NCI-H187 treated with DMSO at 0.1 percent for 48 hours (cell line): ENCODE measurements at places on chromosomes 13 and 19.

DNA sequence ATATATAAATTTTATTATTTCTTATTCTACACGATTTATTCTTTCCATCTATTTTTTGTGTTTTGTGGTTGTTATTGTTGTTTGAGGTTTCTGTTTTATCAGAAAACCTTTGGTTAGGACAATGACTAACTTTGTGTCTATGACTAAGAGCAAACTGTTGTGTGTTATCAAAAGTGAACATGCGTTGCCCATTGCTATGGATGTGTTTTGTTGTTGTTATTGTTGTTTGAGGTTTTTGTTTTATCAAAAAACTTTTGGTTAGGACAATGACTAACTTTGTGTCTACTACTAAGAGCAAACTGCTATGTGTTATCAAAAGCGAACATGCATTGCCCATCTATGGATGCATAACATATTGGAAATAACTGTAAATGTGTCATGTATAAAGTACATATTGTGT, 692.3 kb downstream of the SLITRK1 start:
- no peak for DNase-seq

DNA sequence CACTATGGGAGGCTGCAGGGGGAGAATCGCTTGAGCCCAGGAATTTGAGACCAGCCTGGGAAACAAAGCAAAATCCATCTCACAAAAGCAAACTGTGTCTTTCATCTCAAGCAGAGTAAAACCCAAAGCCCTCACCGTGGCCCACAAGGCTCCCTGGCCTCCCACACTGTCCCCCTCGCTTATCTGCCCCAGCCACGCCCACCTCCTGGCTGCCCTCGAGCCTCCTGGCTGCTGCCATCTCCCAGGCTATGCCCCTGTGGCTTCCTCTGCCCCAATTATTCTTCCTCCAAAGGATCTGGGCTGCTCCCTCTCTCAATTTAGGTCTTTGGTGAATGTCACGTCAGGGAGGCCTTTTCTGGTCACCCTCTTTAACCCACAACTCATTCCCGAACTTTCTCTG, 3.6 kb downstream of the RABAC1 start:
- DNase-seq: no peak

DNA sequence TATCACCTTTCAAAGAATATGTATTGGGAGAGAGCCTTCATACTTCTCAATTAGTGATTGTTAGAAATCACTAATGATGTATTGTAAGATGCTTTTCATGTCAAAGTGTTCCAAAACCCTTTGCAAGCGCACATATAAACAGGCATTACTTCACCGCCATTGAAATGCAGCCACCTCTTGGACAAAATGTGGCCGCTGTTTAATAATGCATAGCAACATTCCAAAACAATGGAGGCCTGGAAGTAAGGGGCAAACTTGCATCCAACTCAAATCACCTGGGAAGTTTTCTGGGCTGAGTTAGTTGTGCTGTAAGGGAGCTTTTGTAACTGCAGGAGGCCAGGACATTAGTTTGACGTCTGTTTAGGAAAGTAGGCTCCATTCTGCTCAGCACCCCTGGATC, 438.1 kb downstream of the FGF9 start:
- DNase-seq: no peak

- DNase-seq: no peak
These were observed 13.6 kb upstream of the FCHO1 start for GRCh38 chr19:17737690-17738153.

GRCh38 chr13:109160887-109161669, 531.7 kb downstream of the MYO16 start:
- no peak for DNase-seq

GRCh38 chr19:4508698-4509097, 9.6 kb downstream of the PLIN4 start:
- DNase-seq: no peak

- no peak for DNase-seq
These were observed 2.7 kb downstream of the PNMA8C start for GRCh38 chr19:46426035-46426505.

- DNase-seq: no peak
These were observed 235.2 kb downstream of the KCNRG start for GRCh38 chr13:50250401-50250800.

DNA sequence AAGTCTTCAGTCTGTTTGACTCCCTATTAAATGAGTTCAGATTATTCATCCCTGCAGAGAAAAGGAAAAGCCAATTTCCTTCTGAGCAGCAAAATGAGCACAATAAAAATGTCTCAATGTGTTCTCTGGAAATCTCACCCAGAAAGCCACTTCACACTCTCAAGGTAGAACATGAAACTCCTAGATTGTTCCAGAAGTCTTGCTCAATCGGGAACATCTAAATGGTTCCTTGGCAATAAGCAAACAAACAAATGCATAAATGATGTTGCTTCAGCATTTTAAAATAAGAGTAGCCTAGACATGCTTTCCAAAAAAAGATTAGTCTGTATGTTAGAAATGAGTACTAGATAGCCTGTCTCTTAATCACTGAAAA, 59.7 kb upstream of the TNFRSF19 start:
- no peak for DNase-seq

DNA sequence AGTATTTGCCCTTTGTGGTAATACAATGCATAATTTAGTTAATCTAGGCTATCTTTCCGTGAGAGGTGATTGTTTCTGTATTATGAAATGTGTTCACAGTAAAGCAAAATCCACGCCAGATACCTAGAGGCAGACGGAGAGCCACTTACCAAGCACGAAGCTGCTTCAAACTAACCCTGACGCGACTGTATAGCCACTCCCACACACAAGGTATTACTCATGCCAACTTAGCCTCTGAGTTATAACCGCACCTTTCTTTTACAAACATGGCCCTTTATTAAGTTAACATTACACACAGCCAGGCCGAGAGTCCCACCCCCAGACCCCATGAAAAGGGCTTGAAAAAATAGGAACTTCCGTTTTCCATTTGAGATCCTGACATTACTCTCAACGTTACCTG, 185.7 kb downstream of the ABCC4 start:
- DNase-seq: no peak

- peak; percentile 44 for DNase-seq
These were observed 42.0 kb upstream of the GGACT start for GRCh38 chr13:100630555-100630954.

GRCh38 chr13:25927932-25928331, 123.9 kb downstream of the SHISA2 start:
- no peak for DNase-seq

GRCh38 chr13:36146511-36147269, 15.5 kb upstream of the DCLK1 start:
- DNase-seq: no peak

DNA sequence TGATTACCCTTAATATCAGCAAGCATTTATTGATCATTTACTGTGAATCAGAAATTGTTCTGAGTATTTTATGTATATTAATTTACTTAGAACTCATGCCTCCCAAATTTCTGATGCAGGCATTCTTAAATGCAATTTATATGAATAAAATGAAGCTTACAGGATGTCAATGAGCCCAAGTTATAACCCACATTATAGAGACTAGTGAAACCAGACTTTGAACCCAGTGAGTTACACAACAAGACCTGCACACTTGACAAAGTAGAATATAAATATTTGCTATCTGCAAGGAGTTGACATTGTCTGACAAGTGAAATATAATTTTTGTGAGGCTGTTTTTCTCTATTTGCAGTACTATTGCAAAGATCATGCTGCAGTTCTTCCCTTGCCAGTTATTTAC, 656.0 kb downstream of the GPC5 start:
- no peak for DNase-seq

- DNase-seq: no peak
These were observed 93.6 kb downstream of the C13orf42 start for GRCh38 chr13:51017516-51017915.

- DNase-seq: no peak
These were observed 81.1 kb downstream of the CACNA1A start for GRCh38 chr19:13425151-13425550.

DNA sequence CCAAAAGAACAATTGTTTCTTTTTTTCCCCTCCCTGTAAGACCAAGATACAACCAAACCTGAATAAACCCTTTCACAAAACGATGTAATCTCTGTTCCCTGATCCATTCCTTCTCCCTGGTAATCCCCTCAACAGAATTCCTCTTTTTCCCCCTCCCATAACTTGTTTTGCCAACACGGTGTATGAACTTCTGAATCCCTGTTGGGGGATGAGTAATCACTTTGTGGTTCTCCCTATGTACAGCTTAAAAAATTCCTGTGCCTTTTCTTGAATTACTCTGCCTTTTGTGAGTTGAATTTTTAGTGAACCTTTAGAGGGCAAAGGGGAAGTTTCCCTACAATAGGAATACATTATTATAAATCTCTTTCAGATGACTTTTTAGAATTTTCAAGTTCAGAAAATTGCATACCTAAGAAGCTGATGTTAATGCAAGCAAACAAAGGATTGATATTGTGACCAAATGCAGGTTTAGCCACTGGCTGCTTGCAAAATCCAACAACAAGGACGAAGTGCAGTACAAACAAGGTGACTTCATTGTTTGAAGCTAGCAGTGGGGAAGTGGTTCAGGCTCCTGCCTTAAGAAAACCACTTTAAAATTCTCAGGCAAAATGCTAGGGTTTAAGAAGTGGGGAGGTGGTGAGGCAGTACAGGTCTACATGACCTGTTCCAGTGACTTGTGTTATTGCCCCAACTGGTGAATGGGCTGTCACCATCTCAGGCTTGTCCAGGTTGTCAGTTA, 15.0 kb upstream of the EPSTI1 start:
- no peak for DNase-seq

DNA sequence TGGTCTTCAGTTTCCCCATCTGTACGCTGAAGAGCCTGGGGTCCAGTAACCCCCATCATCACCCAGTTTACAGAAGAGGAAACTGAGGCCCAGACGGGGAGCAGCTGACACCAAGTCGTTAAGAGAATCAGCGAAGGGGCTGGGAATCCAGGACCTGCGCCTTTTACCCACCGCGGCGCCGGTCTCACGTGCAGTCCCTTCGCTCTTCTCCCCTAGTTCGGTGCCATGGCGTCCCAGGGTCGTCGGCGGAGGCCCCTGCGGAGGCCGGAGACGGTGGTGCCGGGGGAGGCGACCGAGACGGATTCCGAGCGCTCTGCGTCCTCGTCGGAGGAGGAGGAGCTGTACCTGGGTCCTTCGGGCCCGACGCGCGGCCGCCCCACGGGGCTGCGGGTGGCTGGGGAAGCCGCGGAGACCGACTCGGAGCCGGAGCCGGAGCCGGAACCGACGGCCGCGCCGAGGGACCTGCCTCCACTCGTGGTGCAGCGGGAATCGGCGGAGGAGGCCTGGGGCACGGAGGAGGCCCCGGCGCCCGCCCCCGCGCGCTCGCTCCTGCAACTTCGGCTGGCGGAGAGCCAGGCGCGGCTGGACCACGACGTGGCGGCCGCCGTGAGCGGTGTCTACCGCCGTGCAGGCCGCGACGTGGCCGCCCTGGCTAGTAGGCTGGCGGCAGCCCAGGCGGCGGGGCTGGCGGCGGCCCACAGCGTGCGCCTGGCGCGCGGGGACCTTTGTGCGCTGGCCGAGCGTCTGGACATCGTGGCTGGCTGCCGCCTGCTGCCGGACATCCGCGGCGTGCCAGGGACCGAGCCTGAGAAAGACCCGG, 698 bp downstream of the BLOC1S3 start:
- no peak for DNase-seq

GRCh38 chr13:77323858-77324257, 3.0 kb downstream of the MYCBP2 start:
- DNase-seq: no peak
